CD4-positive, alpha-beta T cell treated with Interleukin-17A for 4 hours (primary cell): ENCODE measurements at places on chromosomes 3 and 15.

GRCh38 chr3:50644561-50644960, 27.6 kb downstream of the MAPKAPK3 start:
- no peak for DNase-seq

- no peak for DNase-seq
These were observed 28.1 kb upstream of the GHSR start for GRCh38 chr3:172476347-172476746.

DNA sequence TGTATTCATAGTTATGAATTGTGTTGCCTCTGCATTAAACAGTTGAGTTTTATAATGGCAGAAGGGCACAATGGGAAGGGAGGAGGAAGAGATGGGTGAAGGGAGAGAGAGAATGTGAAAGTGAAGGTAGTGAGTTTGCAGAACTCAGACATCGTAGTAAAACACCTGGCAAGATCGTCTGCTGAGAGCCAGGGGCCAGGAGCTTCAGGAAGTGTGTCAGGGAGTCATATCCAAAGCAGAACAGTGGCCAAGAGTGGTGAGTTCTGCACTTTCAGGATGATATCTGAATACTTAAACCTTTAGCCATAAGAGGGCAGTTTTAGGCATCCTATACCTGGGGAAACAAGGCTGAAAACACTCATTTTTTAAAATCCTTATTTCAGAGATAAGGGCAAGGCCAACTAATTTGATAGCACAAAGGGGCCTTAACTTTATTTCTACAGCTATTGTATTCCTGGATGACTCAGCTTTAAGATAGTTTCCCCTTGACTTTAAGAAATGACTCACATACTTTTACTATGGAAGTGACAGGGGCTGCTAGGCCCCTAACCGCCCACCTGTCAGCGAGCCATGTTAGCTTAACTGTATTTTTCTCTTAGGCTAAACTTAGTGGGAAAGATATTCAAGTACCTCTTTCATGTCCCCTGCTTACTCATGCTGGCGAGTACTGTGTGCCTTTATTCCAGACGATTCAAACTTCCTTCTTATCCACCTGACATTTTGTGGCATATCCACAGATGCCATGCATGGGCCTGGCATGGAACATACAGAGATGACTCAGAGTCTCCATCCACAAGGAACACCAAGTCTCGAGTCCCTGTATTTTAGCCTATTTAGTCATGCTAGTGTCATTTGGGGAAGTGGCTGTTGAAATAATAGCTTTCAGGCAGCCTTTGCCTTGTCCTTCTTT, 53.9 kb downstream of the RLBP1 start:
- no peak for DNase-seq

DNA sequence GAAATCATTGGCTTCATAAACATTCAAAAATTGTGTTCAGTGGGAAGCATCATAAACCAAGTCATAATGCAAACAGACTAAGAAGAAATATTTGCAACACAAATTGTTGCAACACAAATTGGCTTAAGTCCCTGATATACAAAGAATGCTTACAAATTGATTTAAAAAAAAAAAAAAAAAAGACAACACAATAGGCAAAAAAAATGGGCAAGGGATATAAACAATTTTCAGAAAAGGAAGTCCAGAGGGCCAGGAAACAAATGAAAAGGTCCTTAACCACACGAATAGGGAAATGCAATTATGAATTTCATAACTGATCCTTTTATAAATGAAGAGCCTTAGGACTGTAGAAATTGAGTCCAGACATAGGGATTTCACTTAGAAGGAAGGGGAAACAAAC, 98.9 kb downstream of the LRRK1 start:
- DNase-seq = no peak

DNA sequence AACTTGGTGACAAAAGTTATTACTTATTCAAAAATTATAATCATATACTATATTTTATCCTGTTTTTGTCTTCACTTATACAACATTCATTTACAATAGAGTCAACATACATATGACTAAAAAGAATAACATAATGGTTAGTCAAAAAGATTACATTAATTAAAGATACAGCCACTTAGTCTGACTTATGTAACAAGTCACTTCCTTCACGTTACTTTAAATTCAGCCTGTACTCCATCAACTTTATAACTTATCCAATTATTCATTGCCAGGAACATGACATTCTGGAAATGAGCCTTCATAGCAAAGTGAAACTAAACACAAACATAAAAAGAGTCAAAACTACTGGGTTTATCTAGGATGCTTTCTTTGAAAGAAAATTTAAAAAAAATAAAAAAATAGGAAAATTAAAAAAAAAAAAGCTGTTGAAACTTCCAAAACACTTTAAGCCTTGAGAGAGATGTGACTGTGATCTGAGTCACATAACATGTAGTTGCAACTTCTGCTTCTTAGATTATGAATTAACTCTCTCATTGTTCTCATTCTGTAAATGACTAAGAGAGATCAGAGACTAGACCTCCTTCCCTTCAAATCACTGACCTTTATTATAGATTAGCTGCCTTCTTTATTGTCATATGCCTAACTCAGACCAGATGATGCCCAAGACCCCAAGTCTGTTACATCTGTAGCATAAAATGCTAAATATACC, 107.8 kb downstream of the MYRIP start:
- no peak for DNase-seq
